WTC11 (cell line): ENCODE measurements at places on chromosomes 1 and 21.

DNA sequence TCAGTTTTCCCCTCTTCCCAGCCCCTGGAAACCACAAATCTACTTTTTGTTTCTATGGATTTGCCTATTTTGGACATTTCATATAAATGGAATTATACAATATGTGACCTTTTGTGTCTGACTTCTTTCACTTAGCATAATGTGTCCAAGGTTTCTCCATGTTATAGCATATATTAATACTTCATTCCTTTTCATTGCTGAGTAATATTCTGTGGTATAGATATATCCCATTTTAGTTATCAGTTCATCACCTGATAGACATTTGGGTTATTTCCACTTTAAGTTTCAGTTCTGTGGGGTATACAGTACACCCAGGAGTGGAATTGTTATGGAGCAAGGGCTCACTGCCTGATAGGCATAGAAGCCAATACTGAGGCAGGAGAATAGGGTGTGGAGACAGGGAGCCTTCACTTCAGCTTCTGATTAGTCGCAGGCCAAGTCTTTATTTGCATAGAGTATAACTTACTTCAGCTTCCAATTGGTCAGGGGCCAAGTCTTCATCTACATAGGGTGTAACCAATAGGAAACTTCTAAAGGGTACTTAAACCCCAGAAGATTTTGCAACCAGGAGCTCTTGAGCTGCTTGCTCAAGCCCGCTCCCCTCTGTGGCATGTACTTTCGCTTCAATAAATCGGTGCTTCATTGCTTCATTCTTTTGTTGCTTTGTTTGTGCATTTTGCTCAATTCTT is 8.3 kb upstream of the NVL start:
- DNase-seq: no peak

GRCh38 chr1:232614811-232615210 is 15.1 kb downstream of the SIPA1L2 start:
- DNase-seq: no peak

DNA sequence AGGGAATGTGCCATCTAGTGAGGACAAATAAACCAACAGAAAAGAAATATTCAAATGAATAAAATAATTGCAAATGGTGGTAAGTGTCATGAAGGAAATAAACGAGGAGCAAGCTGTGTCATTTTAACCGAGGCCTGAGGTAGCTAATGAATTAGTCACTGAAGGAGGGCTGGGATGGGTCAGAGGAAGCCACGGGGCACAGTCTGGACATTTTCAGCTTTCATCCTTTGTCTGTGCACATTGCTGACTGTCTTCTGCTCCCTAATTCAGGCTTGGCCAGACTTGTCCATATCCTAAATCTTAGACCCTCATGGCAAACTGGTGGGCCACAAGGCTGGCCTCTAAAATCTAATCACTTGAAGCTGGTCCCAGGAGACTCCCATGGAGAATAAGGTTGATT is 138.4 kb downstream of the RHOU start:
- no peak for DNase-seq

GRCh38 chr1:86646256-86646655 is 58.1 kb upstream of the SH3GLB1 start:
- no peak for DNase-seq

DNA sequence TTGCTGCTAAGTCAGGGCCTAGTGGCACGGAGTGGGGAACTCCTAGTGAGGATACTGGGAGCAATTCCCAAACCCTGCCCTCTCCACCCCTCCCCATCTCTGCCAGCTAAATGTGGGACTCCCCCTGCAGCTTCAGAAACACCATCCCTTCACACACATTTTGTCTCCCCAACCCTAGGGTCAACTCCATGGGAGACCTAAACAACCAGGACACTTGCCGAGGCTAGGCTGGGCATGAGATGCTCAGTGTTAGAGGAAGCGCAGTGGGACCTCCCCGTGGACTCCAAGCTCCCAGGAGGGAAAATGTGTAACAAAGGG is 1.5 kb downstream of the RNF186 start:
- no peak for DNase-seq

GRCh38 chr1:231478811-231479210 is 49.7 kb upstream of the TSNAX start:
- DNase-seq: no peak

DNA sequence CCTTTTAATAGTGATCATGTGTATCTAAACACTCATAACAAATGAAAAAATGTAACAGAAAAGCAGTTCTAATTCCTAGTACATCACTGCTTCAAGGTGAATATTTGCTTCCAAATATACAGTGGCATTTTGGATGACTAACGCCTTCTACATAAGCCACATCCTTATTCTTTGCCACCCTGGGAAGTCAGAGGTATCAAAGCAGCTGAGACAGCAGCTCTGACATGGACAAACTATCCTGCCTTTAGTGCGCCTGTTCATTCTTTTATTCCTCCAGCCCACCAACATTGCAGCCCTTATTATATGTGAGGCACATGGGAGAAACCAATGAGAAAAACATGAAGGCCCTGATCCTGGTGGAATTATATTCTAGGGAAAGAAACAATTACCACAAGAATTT is 183.0 kb downstream of the APP start:
- no peak for DNase-seq

- DNase-seq: no peak
Observed at GRCh38 chr1:57470036-57470435, 46.2 kb upstream of the DAB1 start.

GRCh38 chr1:203133970-203134725 is 6.6 kb downstream of the ADORA1 start:
- no peak for DNase-seq
